Posterior vena cava (tissue), 2 donors: ENCODE measurements at places on chromosomes 7 and 10. TPM values are rescaled to one million over a fixed set of nuclear protein-coding genes. Genes with fewer than 3 reads are reported as not detected.

Gene STOX1
- total RNA-seq, result 0.24 TPM

Gene MUC3A
- total RNA-seq, result 0.74 TPM

Gene SLC18A3
- total RNA-seq, result not detected

Gene OR2A5
- total RNA-seq, result not detected

GRCh38 chr10:122678266-122678665, 21.4 kb downstream of the C10orf120 start:
- DNase-seq, result no peak

GRCh38 chr10:29443745-29444523, 155.1 kb downstream of the LYZL1 start:
- no peak for DNase-seq

DNA sequence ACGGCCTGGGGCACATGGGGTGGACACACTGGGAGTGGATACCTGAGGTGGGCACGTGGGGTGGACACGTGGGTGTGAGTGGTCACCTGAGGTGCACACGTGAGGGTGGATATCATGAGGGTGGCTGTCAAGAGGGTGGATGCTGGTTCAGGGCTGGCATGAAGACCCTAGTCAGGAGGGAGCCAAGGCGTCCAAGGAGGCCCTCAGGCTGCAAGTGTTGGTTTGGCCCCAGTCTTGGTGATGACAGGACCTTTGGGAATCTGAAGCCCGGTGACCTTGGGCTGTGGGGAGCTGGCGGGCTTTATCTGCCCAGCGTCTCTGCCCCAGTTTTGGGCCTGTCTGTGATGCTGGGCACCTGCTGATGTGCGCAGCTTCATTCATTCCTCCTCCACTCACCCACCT, 24.9 kb upstream of the PFKFB3 start:
- DNase-seq, result no peak

GRCh38 chr7:31371621-31372020, 31.1 kb upstream of the NEUROD6 start:
- no peak for DNase-seq

DNA sequence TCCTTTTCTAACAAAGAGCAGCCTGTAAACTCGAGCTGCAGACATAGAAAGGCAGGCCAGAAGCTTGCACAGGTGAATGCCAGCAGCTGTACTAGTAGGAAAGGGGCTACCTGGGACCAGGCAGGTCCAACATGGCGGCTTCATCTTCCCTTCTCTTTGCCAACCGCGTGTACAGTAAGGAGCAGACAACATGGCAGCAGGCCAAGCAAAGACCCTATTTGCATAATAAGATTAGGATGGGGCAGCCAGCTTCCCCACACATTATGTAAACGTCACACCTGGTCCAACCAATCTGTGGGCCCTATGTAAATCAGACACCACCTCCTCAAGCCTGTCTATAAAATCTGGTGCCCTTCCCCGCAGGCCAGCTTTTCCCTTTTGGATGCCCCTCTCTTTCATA, 1186.5 kb upstream of the AUTS2 start:
- DNase-seq, result no peak

DNA sequence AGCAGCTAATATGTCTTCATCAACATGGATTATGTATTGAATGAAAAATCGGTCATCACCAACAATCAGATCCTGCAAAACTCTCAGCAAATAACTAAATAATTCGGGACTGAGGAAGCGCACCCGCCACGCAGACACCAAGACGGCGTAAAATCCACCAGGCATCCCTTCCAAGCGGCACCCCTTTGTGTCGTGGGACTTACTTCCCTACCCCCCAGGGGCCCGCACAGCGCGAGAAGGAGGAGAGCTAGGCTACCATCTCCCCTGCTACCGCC, 721 bp downstream of the ARL3 start:
- no peak for DNase-seq

- DNase-seq, result no peak
Measured at GRCh38 chr10:12681252-12681651, 320.3 kb downstream of the CCDC3 start.

GRCh38 chr10:26960308-26960707, 99.5 kb upstream of the ABI1 start:
- no peak for DNase-seq

DNA sequence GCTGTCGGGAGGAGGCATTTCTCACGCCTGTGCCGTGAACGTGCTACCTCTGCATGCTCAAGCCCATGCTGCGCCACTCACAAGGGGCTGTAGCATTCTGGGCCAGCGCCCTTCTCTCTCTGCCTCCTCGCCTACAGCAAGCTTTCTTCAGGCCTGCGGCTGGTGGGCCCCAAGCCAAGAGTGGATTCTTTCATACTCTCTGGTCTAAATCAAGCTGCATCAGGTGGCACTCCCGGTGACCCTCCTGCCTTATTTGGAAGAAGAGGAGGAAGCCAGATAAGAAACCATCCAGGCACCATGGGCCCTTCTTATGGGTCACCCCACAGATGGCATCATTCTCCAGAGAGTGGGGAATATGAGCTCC, 86.7 kb upstream of the DUSP5 start:
- DNase-seq, result no peak

DNA sequence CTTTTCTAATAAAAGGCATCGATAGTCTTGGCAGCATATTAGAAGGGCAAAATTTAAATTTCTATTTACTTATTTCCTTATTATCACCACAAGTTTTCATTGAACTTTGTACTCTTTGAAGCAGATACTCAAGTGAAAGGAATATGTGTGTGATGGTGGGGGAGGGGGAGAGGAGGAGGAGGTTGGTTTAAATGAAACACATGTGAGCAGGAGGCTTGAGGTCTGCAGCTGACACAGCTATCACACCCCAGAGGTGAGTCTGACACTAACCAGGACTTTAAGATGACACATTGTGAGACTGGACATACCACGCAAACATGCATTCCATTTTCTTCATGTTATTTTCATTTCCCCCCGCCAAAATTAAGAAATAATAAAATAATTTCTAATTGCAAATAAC, 63.3 kb downstream of the CTTNBP2 start:
- DNase-seq, result no peak

DNA sequence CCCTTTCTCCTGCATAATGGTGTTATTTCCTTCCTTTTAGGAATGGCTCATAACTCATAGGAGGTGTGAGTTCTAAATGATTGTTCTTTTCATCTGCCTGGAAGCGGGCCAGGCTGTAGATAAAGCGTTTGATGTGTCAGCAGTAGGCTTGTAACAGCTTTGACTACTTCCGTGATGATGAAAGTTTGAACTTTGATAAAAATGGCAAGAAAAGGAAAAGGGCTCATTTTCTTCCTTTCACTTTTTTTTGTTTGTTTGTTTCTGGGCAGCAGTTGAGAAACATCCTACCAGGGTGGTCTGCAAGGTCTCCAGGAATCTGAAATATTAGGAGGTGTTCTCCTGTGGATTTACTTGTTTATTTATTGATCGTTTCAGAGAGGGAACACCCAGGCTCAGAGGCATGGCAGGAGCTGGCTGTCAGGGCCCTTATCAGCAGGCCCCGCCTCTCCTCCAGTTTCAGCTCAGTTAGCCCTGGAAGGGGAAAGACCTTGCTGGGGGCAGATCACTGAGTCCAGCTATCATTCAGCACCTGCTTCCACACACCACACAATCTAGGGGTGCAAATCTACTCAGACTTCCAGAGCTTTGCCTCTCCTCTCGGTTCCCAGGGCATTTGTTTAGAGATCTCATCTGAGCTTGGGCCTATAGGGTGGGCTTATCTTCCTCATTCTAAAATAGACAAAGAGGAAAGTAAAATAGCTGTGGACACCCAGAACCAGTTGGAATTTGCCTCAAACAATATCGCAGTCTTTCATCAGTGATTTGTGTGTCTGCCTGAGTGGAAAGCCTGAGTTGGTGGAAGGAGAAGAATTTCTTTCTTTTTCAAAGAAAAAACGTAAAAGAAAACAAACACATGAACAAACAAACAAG, 130.9 kb downstream of the BMPER start:
- peak; percentile 82 for DNase-seq

DNA sequence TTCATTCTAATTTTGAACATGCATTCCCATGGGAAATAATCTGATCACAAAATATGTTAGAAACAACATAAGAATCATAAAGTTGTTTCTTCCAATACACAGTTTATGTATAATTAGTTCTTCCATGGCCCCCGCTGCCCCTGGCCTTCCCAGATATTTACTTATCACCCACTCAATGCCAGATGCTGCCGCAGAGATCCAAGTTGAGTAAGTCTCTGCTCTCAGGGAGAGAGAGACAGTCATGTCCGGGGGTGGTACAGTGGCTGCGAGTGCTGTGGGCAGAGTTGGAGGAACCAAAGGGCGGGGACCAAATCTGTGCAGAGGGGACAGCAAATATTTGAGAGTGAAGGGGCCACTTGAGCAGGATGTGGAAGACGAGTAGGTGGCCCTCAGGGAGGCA, 37.1 kb downstream of the COL26A1 start:
- no peak for DNase-seq

DNA sequence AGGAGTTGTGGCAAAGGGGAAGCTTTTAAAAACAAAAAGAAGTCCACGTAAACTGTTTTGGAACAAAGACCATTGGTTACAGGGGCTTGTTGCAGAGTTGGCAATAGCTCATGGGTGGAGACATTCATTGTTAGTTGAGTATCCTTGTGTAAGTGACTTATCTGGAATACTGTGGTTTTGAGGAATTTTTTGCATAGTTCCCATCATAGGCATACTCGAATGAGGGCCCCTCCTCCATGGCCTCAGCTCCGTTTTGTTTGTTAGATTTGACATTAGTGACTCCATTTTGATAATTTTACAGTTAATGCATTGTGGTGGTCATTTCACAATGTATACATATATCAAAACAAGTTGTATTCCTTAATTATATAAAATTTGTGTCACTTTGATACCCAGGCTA, 12.8 kb upstream of the SMKR1 start:
- DNase-seq, result no peak

DNA sequence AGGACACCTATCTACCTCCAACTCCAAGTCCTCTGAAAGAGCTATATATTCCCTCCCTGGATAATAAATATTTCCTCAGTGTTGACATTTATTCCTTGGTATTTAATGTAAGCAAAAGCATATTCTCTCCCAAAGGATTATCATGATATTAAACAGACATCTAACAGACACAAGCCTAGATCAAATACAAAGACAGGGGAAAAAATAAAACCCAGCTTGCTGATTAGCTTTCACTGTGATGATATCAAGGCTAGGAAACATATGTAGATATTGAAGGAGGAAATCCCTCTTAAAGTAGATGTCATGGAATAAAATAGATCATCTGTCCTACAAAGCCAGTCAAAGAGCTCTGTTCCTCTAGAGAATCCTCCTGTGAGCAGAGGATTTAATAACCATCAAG, 95.2 kb downstream of the CRPPA start:
- no peak for DNase-seq

DNA sequence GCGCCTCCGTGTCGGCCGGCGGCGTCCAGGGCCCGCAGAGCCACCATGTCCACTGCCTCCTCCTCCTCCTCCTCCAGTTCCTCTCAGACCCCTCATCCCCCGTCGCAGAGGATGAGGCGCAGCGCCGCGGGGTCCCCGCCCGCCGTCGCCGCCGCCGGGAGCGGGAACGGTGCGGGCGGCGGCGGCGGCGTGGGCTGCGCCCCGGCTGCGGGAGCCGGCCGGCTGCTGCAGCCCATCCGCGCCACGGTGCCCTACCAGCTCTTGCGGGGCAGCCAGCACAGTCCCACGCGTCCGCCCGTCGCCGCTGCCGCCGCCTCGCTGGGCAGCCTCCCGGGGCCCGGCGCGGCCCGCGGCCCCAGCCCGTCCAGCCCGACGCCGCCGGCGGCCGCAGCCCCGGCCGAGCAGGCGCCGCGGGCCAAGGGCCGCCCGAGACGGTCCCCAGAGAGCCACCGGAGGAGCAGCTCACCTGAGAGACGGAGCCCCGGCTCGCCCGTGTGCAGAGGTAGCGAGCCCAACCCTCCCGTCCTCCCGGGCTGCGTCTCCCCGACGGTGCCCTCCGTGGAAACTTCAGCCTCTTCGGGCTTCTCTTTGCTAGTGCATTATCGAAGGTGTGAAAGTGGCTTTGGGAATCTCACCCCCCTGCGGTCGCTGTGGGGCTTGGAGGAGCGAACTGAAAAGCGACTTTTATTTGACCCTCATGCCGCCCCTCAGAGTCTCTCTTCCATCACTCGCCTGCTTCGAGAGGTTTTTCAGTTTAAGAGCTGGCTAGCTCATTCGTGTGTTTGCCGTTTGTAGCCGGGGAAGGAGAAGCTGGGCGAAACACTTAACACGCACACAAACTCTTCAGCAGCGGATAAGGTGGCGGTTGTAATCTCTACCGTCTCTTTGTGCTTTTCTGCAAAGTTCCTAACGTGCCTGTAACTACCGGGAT, 975 bp downstream of the GLCCI1 start:
- DNase-seq, result peak; percentile 85

DNA sequence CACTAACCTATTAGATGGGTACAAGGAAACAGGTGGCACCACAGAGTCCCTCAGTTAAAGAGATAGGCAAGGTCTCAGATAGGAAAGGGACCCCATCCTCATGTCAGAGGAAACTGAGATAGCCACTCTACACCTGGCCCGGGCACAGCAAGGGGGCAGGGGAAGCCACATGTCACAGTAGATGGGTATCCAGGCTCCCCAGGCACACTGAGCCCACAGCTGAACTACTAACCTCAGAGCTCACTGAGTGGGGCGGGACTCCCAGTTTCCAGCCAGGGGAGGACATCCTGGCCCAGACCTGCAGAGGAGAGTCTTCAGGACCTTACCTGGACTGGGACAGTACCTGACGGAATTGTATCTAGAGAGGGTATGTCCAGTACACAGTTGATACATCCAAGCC, 3.7 kb upstream of the CDHR1 start:
- DNase-seq, result no peak

DNA sequence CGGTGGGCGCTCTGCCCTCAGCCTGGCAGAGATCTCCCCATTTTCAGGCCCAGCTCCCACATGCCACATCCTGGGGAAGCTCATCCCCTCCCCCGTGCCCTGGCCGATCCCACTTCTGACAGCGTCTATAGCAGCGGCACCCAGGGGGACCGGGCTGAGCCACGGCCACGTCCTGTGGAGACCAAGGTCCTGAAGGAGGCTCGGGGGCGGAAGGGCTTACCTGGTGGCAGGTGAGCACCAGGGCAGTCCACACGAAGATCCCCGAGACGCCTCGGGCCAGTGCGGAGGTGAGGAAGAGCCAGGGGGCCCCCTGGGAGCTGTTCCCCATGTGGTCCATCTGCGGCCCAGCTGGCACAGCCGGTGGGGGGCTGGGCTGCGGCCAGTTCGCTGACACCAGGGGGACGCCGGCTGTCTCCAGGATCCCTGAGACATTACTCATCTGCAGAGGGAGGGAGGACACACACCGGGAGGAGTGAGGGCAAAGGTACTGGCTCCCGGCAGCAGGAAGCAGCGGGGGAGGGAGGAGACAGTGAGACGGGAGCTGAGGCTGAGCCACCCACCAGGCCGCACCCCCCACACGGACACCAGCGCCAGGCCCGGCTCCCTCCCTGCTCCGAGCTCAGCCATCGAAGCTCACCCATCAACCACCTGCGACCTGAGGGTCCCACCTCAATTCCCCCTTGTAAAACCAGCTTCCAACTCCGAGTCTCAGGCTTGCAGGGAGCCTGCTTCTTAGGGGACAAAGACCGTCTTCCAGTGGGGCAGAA, 776 bp downstream of the TMEM184A start:
- DNase-seq, result no peak
